ENCODE measurements at places on chromosomes 1 and 21.

DNA sequence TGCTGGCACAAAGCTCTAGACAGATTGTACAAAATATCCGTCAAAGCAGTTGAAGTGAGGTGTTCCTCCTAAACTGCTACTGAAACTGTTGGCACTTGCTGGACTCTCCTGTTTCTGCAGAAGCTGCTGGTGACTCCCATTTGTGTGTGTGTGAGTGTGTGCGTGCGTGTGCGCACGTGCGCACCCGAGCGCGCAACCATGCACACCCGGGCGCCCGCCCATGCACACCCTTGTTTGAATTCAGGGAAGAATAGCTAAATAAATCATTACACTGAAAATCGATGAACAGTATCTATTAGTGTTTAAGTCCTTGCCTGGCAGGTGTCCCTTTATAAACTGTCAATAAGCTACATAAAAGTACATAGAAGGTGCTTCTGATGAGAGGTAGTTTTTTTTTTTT is 156.4 kb upstream of the B3GALT2 start:
- DNase-seq = no peak

DNA sequence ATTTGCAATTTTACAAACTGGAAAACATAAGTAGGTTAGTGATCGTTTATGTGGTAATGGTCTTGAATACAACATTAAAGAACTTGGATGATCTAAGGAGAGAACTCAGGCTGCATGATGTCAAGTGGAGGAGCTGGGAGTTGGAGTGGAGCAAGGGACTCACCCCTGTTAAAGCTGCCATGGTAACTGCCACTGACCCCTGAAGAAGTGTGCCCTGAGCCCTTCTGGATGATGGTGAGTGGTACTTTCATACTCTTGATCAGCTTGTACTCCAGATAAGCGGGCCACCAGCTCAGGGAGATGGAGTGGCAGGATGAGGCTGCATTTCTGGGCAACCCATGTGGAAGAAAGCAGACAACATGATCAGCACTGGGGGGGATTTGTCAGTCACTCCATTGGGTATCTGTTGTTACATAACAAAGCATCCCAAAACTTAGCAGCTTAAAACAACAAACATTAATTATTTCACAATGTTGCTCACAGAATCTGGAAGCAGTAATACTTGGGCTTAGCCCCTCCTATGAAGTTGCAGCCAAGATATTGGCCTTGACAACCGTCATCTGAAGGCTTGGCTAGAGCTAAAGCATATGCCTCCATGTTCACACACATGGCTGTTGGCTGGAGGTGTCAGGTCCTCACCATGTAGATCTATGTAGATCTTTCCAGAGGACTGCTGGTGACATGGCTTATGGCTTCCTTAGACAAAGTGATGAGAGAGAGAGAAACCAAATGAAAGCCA is 213.8 kb downstream of the DUSP10 start:
- DNase-seq = no peak

GRCh38 chr1:89957107-89957506 is 37.8 kb upstream of the ZNF326 start:
- no peak for DNase-seq

GRCh38 chr1:200453553-200453905 is 43.7 kb upstream of the ZNF281 start:
- DNase-seq = no peak

GRCh38 chr1:227926896-227927885 is 20.5 kb downstream of the WNT9A start:
- DNase-seq = no peak
